ENCODE measurements at places on chromosomes 7 and 10.

- no peak for DNase-seq
These were observed 527.8 kb downstream of the SH2D4B start for GRCh38 chr10:81065474-81065873.

- DNase-seq = no peak
These were observed 67.2 kb downstream of the CAV1 start for GRCh38 chr7:116592041-116592355.

- DNase-seq = no peak
These were observed 3.1 kb downstream of the FLNC start for GRCh38 chr7:128833148-128833945.

DNA sequence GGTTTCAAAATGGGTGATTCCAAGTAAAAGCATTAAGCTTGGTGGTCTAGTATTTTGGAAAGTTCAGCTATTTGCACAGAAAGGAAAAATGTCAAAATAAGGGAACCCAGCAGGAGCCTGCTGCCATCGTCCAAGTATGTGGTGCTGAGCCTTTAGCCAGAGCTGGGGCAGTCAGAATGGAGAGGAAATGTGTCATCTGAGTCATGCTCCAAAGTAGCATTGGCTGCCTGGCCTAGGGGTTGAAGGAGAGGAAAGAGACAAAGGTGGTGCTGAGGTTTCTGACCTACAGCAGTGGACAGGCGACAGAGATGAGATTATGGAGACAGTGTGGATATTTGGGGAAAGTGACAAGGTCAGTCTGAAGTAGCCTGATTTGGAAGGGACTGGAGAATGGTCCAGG is 103.9 kb downstream of the PLCE1 start:
- DNase-seq = no peak
